ENCODE measurements at places on chromosomes 2 and 18.

DNA sequence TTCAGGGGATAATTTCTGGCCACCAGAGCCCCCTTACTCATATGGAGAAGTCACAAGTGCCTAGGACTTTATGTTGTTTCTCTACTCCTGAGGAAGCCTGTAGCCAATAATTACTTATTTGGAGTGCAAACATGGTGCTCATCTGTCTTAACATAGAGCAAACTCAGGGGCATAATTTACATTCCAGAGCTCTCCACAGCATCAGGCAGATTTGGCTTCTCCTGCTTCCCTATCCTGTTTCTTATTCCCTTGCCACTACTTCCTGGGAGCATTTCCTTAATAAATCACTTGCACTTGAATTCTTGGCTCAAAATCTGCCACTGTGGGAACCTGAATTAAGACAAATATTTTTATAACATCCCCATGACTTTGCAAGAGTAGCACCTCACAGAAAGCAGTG, 960.9 kb downstream of the SOCS6 start:
- no peak for DNase-seq

- DNase-seq, result no peak
These were observed 42.1 kb upstream of the PPP1R1C start for GRCh38 chr2:181943411-181944124.

GRCh38 chr2:140863713-140864112, 1267.1 kb downstream of the LRP1B start:
- DNase-seq, result peak; percentile 27

- peak; percentile 62 for DNase-seq
These were observed 35.6 kb downstream of the ACTR2 start for GRCh38 chr2:65263262-65263661.

GRCh38 chr2:224405841-224406370, 4.0 kb upstream of the FAM124B start:
- DNase-seq, result no peak

DNA sequence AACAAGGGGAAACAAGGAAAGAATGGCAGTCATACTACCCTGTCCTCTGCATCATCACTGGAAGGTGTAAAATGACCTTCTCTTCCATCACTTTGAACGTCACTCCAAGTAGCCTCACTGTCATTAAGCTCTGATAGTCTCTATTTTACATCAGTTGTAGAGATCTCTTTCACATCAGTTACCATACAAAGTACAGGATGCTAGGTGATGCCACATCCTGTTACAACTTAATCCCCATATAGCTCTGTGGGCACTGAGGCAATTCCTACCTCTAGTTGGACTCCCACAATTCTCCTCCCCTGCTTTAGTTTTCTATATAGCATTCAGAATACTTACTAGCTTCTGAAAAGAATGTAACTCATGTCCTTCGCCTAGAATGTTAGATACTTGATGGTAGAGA, 55.1 kb upstream of the TTC27 start:
- no peak for DNase-seq

- DNase-seq, result peak; percentile 77
These were observed 38.2 kb downstream of the EFEMP1 start for GRCh38 chr2:55885127-55885943.

- no peak for DNase-seq
These were observed 17.0 kb downstream of the WDPCP start for GRCh38 chr2:63571291-63571690.

DNA sequence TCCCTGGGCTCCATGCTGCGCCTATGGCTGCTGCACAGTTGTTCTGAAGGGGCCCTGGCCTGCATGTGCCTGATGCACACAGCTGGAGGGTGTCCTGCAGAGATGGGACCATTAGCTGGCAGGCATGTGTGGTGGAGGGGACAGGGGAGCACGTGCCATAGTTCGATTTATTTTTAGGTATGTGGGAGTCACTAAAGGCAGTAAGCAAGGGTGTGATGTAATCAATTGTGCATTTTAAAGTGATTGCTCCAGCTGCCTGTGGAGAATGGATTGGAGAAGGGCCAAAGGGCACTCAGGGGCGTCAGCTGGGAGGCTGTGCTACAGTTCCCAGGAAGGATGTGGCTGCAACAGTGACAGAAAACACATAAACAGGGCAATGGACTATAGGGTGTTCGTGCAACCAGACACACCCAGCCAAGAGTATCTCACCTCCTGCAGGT, 205.1 kb downstream of the ARL4C start:
- peak; percentile 52 for DNase-seq

DNA sequence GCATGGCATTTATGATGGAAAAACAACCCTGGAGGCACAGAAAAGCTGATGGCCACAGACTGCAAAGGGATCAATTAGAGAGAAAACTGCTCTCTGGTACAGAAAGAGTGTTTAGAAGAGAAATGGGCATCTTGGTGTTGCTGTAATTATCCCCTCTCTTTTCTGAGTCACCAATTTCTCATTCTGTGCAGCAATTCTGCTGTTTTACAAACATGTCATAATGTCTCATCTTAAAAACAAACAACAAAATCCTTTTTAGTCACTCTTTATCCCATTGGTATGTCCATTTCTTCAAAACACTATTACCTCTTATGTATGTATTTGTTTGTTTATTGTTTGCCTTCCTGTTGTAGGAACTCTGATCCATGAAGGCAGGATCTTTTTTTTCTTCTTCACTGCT, 73.9 kb upstream of the HK2 start:
- DNase-seq, result no peak

DNA sequence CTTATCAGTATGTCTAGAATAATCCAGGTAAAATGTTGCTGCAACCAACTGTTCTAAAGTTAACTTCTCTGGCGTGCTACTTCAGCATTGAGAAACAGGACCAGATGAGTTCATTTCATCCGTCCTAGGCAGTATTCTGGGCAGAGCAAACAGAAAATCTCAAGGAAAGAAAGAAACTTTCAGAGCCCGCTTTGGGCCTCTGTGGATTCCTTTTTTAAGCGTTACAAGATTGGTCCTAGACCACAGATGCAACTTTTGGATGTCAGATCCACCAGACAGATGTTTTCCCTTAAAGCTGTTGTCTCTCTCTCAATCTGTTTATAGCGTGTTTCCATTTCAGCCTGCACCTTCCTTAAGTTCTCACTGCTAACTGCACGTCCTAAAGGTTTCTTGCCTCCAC, 75.0 kb downstream of the BCL2 start:
- no peak for DNase-seq

GRCh38 chr2:218295029-218295428, 2.7 kb upstream of the TMBIM1 start:
- no peak for DNase-seq

- no peak for DNase-seq
These were observed 123.2 kb upstream of the RPRM start for GRCh38 chr2:153601812-153602211.

DNA sequence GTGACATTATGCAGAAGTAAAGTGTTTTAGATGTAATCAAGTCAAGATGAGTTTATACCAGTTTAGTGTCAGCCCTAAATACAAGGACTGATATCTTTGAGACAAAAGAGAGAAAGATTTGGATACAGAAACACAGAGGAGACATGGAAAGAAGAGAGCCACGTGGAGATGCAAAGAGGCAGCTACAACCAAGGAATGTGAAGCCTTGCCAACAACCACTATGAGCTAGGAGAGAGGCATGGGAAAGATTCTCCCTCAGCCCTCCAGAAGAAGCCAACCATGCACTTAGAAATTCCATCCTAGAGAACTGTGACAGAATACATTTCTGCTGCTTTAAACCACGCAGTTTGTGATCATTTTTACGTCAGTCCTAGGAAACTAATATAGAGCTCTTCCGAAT, 217.2 kb downstream of the DOK6 start:
- no peak for DNase-seq

- DNase-seq, result no peak
These were observed 37.6 kb downstream of the GLI2 start for GRCh38 chr2:120773186-120773800.

DNA sequence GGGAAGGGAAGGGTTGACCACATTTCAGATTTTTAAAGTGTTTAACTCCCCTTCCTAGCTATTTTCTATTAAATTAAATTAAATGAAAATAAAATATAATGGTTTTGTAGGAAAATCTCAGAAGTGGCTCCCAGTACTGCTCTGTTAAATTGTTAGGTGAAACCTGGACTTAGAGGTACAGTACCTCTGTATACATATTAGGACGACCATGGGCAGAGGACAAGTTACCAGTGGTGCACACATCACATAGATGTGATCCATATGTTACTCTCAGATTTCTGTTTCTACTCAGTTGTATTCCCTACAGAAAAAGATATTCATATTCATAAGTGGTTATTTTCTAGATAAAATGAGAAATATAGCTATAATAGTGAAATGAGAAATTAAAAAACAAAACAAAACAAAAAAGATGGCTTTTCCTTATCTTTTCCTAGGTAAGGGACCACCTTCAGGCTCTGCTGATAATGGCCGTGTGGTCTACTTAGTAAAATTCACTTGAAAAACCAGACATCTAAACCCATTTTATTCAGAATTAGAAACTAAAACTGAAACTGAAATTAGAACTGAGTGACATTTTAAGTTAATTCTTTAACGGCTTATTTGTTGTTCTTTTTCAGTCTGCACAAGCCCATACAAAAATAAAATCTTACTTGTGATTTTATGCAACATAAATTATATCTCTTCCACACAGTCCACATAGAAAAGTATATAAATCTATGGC, 832.5 kb upstream of the CHAC2 start:
- DNase-seq, result no peak

DNA sequence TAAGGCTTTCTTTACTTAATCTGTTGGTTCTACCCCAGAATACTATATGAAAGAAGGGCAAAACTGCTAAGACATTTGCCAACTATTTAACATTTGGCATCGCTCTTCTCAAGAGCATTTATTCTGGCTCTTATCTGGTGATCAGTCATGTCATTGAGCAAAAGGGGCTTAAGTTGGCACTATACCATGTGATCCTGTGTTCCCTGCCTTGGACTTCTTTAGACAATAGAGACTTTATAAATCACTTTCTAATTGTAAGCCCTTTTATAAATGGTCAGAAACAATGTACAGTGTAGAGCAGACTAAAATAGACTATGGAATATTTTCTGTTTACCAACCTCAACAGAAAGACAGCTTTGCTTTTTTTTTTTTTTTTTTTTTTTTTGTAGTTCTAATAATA, 52.1 kb downstream of the GTF3C3 start:
- DNase-seq, result no peak

DNA sequence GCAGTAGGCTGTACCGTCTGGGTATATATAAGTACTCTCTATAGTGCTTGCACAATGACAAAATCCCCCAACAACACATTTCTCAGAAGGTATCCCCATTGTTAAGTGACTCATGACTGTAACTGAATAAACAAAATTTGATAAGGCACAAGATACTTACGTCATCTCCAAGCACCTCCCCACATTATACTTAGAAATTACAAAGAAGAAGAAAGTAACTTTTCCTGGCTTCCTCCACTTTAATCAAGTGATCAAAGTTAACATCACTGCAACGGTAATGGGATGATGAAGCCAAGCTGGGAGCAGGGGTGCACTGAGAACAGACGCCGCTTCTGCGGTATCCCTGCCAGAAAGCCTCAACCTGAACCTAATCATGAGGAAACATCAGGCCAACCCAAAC, 9.7 kb downstream of the TNS1 start:
- DNase-seq, result peak; percentile 60

DNA sequence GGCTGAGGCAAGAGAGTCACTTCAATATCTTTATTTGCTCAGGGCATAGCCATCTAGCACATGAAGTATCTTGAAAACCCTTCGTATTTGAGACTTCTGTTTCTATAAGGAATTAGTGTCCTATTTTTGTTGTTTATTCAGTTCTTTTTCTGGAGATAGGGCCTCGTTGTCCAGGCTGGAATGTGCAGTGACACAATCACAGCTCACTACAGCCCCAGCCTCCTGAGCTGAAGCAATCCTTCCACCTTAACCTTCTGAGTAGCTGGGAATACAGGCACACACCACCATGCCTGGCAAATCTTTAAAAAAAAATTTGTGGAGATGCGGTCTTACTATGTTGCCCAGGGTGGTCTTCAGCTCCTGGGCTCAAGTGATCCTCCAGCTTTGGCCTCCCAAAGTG, 50.6 kb downstream of the PSMD14 start:
- no peak for DNase-seq

DNA sequence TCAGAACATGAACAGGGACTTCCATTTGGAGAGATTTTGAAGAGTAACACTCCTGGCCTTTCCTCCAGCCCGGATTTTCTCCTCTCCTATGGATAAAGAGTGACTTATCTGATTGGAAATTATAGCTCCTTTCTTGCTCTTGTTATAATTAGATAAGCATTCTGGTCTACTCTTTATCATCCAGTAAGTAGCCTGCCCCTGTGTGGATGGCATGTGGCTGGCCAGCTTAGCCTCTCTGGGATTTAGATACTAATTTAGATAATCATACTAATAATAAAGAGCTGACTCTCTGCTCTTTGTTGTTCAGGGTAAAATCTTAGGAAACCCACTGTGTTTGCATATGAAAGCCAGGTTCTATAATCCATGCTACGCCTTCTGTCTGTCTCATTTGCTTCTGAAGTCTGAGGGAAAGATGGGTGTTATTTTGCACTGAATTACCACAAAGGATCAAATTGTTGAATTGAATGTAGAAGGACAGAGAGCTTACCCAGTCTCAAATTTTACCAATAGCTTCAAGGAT, 438.8 kb downstream of the SPAG16 start:
- no peak for DNase-seq

DNA sequence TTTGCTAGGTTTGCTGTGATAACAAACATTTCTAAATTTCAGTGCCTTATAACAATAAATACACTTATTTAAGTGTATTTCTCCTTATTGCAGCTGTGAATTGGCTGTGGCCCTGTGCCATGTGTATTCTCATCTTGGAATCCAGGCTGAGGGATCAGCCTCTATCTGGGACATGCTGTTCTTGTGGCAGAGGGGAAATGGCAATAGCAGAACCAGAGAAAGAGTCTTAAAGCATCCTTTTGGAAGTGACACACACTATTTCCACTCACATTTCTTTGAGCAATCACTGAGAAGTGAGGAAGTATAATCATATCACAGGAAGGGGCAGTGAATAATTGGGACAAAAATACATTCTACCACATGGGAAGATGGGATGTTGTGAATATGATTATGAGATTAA, 66.2 kb upstream of the PROKR1 start:
- DNase-seq, result no peak

GRCh38 chr18:76494231-76495005, 624 bp downstream of the ZNF516 start:
- DNase-seq, result no peak

- DNase-seq, result no peak
These were observed 177.1 kb upstream of the HDAC4 start for GRCh38 chr2:239577935-239578334.

- DNase-seq, result no peak
These were observed 1012.4 kb upstream of the CRIM1 start for GRCh38 chr2:35343135-35343534.

- DNase-seq, result no peak
These were observed 96.1 kb downstream of the ASAP2 start for GRCh38 chr2:9302755-9303154.

GRCh38 chr2:86038291-86039081, 67.2 kb downstream of the POLR1A start:
- peak; percentile 32 for DNase-seq

- DNase-seq, result peak; percentile 78
These were observed at the start of gene MBOAT2 for GRCh38 chr2:9003616-9004337. MBOAT2 (minus strand) TSS chr2:9003684; CDS start chr2:9003614, 70 bp downstream.

GRCh38 chr18:32919799-32920198, 147.0 kb upstream of the KLHL14 start:
- DNase-seq, result no peak
